DND-41 (cell line): ENCODE measurements at places on chromosomes 11 and 22.

DNA sequence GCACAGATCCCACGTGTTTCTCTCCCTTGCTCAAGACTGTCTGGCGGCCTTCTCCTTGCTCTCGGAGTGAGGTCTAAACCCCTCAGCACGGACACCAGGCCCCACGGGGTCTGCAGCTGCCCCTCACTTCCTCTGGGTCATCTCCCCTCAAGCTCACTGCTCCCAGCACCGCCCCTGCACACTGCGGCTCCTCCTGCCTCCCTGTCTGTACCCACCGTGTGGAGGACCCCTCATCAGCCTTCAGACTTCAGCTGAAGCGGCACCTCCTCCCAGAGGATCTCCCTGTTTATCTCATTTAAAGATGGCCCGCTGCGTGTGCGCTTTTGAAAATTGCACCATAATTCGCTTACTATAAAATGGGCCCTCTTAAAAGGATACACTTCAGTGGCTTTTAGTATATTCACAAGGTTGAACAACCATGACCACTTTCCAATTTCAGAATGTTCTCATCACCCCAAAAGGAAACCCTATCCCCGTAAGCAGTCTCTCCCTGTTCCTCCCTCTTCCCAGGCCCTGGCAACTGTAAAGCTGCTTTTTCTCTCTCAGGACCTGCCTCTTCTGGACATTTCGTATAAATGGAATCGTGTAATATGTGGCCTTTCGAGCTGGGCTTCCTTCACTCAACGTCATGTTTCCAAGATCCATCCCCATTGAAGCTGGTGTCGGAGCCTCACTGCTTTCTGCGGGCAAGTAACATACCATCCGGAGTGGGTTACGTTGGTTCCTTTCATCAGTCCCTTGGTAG lies 14.4 kb upstream of the TPCN2 start:
- no peak for DNase-seq

DNA sequence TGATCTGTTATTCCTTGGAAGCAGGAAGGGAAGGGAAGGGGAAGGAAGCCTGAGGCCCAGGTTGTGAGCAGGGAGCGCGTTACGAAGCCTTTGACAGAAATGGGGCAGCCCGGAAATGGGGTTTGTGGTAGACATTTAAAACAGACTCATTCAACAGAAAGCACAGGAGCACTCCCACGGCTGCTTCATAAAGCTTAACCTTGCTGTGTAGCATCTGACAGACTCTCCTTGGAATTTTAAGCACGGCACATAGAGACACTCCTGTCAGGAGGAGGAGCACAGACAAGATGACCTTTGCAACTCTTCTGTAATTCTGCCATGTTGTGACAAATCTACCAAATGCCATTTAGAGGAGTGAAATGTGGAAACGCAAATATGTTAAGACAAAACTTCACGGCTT lies 131.6 kb downstream of the FBXO7 start:
- DNase-seq = peak; percentile 7

DNA sequence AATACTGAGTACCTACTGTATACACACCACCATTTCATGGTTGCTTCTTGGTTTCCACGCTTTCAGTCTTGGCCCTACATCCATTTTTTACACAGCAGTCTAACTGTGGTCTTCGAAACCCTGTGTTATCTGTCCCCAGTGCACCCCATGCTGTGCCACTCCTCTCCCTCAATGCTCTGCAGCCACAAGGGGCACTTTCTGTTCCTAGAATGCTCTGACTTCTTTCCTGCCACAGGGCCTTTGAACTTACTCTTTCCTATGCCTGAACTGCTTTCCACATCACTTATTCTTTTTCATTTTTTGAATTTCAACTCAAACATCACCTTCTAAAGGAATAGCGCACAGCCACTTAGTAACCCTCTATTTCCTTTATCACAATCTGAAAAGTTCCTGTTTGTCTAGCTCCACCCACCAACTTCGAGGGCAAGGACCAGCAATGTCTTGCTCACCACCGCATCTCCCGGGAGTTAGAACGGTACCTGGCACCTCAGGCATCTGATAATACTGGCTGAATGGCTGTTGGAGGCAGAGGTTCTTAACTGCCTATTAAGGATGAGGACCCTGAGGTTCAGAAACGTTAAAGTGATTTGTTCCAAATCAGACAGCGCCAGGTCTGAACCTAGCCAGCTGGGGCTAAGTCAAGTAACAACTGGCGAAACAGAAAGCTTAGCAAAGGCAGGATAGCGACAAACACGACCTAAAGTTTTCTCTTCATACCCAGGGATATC lies 568 bp downstream of the ALG8 start:
- DNase-seq = peak; percentile 64

DNA sequence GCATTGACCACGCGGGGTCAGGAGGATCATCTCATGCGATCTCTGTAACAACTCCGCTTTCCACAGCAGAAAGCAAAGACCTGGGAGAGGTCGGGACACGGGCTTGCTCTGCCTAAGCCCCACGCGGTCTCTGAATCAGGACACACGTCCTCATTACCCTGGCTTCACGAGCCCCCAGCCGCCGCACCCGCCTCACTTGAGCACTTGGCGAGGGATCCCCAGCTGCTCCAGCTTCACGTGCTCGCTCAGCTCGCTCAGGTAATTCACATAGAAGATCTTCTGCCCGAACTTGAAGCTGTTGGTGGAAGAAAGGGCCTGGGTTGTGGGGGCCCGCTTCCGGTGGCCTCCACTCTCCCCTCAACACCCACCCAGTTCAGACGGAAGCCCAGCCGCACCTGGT lies 19.6 kb downstream of the ARHGAP1 start:
- no peak for DNase-seq

- no peak for DNase-seq
Measured at GRCh38 chr22:45179276-45180049, 15.7 kb downstream of the NUP50 start.

DNA sequence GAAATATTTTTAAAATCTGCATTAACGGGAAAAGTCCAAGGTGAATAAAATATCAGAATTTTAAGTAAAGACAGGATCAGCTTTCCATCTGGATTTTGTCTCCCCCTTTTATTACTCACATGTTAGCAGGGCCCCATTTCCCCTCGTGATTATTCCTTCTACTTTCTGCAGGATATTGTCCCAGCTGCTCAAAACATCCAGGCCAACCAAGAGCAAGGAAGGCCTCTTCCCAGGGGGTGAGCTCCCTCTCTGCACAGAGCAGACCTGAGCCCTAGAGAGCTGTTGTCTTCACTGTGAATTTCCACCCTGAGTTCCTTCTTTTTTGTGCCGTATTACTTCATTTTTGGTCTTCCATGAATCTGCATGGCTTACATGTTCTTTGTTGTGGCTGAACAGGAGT lies 3.7 kb upstream of the TMPRSS13 start:
- no peak for DNase-seq

DNA sequence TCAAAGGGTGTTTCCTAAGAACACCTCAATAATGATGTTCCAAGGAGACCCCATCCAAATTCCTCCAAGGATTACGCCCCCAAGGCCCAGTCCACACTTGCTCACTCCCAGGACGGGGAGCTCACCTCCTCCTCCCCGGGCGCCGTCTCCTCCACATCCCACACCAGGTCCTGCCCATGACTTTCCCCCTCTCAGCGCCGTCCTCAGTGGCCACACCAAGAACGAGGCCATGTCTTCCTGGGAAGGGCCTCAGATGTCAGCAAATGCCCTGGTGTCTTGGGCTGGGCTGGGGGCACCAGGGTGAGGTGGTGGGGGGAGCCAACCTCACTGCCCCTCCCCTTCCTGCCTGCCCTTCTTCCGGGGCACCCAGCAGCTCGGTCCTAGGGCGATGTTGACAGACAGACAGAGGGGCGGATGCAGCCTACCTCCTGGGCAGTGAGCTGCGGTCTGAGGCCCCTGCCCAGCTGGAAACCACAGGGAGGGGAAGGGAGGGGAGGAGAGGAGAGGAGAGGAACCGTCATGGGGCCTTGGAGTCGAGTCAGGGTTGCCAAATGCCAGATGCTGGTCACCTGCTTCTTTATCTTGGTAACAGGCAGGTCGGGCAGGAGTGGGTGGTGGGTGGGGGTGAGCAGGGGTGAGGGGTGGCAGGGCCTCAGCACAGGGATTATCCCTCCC lies at the start of the genes C11orf21 and TSPAN32:
Gene C11orf21, minus strand, starts transcription at position 288 of the 675 bp plus-strand sequence. Its CDS starts 110 bp downstream, at position 178.
Gene TSPAN32, plus strand, starts transcription at position 383 of the 675 bp plus-strand sequence. Its CDS starts 137 bp downstream, at position 520.
- no peak for DNase-seq

- no peak for DNase-seq
Measured at GRCh38 chr11:14751975-14752407, 108.4 kb downstream of the PDE3B start.

DNA sequence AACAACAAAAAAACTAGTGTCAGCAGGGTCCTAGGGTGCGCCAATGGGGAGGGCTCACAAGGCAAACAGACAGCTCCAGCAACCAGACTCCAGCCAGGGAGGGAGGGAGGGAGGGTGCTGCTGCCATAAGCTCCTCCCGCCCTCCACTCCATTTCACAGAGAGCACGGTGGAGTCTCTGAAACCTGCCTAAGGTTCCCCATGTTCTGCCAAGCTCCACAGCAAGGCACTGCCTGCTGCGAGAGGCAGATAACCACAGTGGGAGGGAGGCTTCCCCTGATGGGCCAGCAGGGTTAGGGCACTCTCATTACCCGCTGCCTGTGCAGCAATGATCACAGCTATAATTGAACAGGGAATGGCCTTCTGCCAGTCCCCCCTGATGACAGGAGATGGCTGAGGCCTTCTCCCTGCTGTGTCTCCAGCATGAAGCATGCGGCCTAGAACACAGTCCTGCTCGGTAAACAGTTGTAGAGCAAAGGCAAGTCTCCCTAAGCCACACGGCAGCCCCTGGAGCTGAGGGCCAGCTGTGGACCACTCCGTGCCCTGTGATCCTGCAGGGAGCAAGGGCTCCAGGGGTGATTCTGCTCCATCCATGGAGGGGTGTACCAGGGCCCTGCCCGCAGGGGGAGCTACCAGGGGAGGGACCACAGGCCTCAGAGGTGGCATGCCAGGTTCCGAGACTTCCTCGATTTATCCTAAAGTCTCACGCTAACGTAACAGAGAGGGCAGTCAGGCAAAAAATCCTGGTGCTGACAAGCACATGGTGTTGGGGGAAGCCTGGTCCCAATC lies 42.9 kb downstream of the PC start:
- no peak for DNase-seq
